ENCODE measurements at places on chromosomes 4 and X. TPM values are rescaled to one million over a fixed set of nuclear protein-coding genes. Genes with fewer than 3 reads are reported as not detected.

BEND2 gene
- not detected for total RNA-seq

PROM1 gene
- total RNA-seq, result not detected

POLN gene
- total RNA-seq, result 2.8 TPM

IBSP gene
- total RNA-seq, result not detected

MAOB gene
- total RNA-seq, result not detected

LGI2 gene
- not detected for total RNA-seq

RAB9B gene
- 0.39 TPM for total RNA-seq

PASD1 gene
- not detected for total RNA-seq

DEFB131A gene
- total RNA-seq, result not detected

ARHGAP36 gene
- total RNA-seq, result not detected

ASB5 gene
- not detected for total RNA-seq

FSTL5 gene
- total RNA-seq, result 0.43 TPM

SH2D1A gene
- total RNA-seq, result not detected

TCEAL7 gene
- 10.6 TPM for total RNA-seq

AREG gene
- 18.5 TPM for total RNA-seq

DHRSX gene
- total RNA-seq, result 18.5 TPM

ANOS1 gene
- 2.4 TPM for total RNA-seq

IL2 gene
- total RNA-seq, result not detected

SHROOM4 gene
- 8.2 TPM for total RNA-seq
